ENCODE measurements at places on chromosomes 2 and 18.

DNA sequence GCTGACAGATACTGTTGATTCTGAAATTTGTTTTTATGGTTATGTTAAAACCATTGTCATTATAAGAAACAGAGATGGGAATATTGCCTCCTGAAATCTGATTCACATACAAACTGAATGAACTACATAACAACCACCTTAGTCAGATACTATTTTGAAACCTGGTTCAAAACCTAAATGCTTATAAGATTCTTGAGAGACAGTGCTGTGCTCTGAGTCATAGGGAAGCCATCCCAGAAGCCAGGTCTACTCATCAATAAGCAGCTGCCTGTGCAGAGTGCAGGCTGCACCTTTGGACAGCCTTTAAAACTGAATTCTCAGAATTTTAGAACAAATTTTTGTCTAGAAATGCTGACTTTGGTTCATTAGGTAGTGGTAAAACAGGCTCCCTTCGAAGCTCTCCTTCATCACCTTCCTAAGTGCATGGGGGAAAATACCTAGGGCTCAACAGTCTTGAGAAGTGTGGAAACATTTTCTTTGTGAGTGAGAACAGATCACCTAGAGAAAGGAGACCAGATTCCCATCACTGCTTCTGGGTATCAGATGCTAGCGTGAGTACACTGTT is at the start of gene SERPINB7:
Gene SERPINB7 (plus strand): TSS at position 253 of the 565 bp plus-strand sequence. CDS start 6,955 bp downstream, outside the sequence.
- peak; percentile 73 for DNase-seq

- DNase-seq, result no peak
These were observed 102.7 kb upstream of the TAF1B start for GRCh38 chr2:9740382-9741073.

DNA sequence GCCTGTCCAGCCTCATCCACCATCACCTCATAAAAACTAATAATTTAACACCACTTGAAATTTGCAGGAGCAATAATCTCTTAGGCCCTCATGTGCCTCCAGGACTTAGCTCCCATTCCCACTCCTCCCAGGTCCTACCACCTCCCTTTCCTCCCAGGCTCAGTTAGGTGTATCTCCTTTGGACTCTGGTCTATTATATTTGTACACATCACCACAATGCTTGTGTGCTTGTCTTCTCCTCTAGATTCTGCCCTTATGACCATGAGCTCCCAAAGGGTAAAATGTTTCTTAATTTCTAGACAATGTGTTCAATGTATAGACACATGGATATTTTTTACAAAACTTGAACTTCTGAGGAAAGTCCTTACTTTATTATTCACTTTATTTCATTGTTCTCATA is 182.0 kb upstream of the ZC3H15 start:
- DNase-seq, result no peak

GRCh38 chr2:60354713-60355112 is 198.7 kb downstream of the BCL11A start:
- no peak for DNase-seq

GRCh38 chr2:136219963-136220362 is 102.0 kb upstream of the CXCR4 start:
- no peak for DNase-seq

DNA sequence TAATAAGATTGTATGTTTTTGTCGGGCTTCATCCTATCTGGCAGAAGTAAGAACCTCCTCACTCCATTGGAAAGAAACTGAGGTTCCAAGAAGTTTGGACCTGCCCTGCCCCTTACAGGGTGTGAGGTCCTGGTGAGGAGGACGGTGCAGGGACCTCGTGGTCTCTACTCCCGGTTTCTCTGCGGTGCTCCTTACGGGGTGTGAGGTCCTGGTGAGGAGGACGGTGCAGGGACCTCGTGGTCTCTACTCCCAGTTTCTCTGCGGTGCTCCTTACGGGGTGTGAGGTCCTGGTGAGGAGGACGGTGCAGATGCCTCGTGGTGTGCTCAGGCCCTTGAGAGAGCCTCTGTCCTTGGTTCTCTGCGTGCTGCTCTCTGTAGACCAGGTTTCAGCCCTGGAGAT is 5.2 kb downstream of the CTDP1 start:
- DNase-seq, result no peak

GRCh38 chr2:21676676-21677075 is 552.9 kb downstream of the TDRD15 start:
- no peak for DNase-seq

DNA sequence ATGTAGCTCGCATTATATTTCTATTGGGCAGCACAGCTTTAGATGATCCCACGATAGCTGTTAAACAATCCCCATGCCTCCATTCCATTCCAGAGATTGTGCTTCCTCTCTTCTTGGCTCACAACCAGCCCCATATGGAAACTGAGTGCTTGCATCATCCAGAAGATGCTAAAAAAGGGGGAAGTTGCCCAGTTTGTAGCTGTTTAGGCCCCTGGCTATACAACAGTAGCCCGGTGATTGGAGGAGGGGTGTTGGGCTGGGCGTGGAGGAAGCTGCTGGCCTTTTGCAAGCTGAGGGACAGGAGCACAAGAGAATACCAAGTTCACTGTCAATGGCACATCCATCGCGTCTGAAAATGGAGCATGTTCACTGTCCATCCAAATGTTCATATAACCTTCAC is 360.2 kb downstream of the ALK start:
- DNase-seq, result peak; percentile 50

DNA sequence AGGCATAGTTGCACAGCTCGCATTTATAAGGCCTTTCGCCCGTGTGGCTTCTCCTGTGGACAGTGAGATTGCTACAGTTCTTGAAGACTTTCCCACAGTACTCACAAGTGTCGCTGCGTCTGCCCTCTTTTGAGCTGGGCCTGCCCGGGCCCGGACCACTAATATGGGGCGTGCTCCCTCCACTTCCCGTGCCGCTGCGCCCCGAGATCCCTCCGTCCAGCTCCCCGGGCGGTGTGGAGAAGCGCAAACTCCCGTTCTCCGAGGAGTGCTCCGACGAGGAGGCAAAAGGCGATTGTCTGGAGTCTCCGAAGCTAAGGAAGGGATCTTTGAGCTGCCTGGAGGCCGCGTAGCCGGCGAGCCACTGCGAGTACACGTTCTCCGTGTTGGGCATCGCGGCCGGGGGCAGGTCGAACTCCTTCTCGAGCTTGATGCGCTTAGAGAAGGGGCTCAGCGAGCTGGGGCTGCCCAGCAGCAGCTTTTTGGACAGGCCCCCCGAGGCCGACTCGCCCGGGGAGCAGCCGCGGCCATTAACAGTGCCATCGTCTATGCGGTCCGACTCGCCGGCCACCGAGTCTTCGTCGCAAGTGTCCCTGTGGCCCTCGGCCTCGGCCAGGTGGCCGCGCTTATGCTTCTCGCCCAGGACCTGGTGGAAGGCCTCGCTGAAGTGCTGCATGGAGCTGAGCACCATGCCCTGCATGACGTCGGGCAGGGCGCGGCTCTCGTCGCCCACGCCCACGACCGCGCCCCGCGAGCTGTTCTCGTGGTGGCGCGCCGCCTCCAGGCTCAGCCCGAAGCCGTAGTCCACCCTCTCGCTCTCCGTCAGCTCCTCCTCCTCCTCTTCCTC is 92.7 kb downstream of the BCL11A start:
- no peak for DNase-seq

GRCh38 chr2:192398236-192398635 is 203.5 kb upstream of the TMEFF2 start:
- DNase-seq, result no peak

DNA sequence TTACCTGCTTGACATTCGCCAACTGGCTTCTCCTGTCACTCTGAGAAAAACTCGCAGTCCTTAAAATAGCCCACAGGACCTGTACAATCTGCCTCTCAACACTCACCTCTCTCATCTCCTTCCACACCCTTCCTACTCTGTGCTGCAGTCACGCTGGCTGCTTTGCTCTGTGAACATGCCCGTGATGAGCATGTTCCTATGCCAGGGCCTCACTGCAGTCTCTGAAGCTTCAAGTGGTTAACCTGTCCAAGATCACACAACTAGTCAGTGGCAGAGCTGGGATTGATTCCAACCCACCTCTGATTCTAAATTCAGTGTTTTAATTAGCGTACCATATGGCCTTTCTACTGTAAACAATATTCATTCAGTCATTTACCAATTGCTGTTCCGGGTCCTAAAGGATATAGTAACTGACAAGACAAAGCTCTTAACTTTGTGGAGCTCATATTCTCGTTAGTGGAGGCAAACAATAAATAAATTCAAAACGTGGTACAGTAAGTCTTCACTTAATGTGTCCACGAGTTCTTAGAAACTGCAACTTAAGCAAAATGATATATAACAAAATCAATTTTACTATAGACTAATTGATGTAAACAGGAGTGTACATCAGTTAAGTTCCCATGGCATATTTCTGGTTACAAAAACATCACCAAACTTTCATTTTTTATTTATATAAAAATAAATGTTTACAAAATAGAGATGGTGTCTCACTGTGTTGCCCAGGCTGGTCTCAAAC is 38.9 kb upstream of the FBXO11 start:
- DNase-seq, result no peak

DNA sequence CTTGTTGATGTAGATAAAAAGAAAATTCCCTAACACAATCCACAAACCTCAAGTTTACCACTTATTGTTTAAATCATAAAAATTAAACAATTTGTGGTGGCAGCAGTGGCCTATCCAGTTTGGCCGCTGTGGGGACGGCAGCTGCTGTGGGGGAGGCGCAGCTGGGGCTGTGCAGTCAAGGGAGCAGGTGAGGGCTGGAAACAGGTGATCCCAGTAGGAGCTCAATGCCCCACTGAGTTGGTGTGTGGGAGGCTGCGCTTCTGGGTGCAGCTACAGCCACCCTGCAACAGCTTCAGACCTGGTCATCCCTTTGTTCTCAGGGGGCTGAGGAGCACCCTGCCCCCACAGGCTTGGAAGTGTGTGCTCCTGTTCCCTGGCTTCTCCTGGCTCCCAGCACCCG is 266.0 kb upstream of the FSIP2 start:
- DNase-seq, result no peak

DNA sequence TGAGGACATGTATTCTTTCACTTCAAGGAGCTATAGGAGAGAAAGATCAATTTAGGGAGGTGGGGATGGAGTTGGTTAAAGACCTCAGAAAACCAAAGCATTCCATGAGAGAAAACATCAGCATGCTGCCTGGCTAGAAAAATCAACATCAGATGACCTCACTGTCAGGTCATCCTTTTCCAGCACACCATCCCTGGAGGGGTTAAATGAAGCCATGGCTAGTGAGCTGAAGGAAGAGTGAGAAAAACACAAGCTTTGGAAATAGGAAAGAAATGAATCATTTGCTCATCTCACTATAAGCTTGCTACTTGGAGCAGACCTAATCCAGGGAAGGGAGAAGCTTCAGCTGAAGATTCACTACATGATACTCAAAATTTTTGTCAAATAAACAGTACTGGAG is 109.5 kb upstream of the ITGB6 start:
- DNase-seq, result no peak

- DNase-seq, result no peak
These were observed 124.2 kb downstream of the NEDD4L start for GRCh38 chr18:58168221-58168620.

- DNase-seq, result no peak
These were observed 135.5 kb upstream of the CREB1 start for GRCh38 chr2:207394203-207394781.

DNA sequence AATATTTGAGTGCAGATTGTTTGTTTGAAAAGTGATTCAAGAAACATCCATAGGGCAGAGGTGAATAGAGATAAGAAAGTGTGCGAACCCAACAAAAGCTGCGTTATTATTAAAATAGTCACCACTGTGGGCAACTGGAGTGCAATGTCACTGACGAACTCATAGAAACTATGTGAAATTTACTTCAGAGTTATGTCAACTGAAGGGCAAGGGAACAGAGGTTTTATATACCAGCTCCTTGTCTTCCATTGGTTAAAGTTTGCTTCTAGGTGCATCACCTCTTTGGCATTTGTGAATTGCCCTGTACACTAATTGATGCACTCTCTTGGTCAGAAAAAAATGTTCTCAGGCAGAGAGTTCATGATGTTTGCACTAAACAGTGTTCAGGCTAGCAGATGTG is 110.5 kb upstream of the NYAP2 start:
- no peak for DNase-seq

- DNase-seq, result no peak
These were observed 272.9 kb upstream of the NRP2 start for GRCh38 chr2:205409411-205409810.

DNA sequence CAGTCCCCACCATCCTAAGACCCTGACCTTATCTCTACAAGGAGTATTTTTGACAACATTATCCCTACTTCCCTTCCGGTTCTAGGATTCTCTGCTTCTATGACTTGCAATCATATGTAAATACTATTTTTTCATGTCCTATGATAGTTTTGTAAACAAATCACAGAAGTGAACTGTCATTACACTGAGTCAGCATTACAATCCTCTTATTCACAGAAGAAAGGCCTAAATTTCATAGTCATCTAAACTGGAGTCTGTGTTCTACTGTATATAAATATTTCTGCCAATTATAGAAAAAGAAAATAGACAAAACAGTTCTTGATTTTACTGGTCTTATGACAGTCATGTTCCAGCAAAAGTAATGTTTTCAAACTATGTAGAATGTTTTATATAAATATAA is 265.1 kb downstream of the NCKAP5 start:
- DNase-seq, result no peak

- DNase-seq, result no peak
These were observed 6.9 kb downstream of the GMCL1 start for GRCh38 chr2:69836316-69836715.

- DNase-seq, result no peak
These were observed 50.7 kb downstream of the SLC14A2 start for GRCh38 chr18:45666006-45666405.

- no peak for DNase-seq
These were observed 474.5 kb downstream of the PTPRM start for GRCh38 chr18:8041526-8042111.

GRCh38 chr18:13534631-13535030 is 191.7 kb downstream of the FAM210A start:
- no peak for DNase-seq

- DNase-seq, result no peak
These were observed 593.3 kb upstream of the SYT4 start for GRCh38 chr18:43870626-43871025.

DNA sequence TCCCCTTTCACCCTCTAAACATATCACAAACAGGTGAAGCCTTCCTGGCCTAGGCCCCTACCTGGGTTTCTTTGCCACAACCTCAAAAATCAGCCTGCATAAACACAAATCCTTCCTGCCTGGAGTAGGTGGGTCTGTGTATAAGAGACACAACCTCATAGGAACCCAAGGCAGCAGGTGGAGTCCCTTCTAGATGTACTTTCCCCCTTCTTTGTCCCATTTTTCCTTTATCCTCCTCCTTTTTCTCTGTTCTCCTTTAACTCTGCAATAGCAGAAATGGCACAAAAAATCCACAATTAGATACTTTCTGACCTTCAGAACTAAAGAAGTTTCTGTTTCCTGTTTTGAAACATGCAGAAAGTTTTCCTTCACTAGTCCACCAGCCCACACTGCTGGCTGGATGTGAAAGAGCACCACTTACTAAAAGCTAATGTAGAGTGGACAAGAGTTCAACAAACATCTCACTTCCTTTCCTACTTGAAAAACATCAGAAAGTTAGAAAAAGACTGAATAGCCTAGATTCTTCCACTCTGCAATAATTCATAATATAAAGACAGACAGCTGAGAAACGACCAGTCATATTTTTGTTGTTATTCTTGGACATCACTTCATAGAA is 11.2 kb downstream of the SLC40A1 start:
- DNase-seq, result no peak

- DNase-seq, result no peak
These were observed 1.0 kb downstream of the SPHKAP start for GRCh38 chr2:228180181-228181097.

Measured in fibroblast of skin of left biceps (primary cell).